Muscle of back (tissue), 13 donors: ENCODE measurements at places on chromosomes 7 and 10. TPM values are rescaled to one million over a fixed set of nuclear protein-coding genes. Genes with fewer than 3 reads are reported as not detected.

DNA sequence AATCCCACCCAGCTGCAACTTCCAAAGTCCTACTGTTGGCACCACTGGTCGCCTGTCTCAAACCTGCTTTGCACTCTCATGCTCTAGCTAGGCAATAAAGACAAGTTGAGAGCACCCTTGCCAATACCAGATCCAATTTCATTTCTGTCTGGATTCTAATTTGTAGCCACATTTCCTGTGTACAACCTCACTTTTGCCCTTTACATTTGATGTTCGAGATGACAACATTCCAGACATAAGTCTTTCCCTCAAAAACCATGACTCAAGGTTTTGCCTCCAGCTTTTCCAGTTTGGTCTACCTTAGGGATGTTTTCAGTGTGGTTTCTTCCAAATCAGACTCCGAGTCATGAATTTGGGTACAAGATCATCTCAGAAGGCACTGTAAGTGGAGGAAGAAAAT is 309.0 kb downstream of the GPAM start:
- DNase-seq = peak; percentile 58

DNA sequence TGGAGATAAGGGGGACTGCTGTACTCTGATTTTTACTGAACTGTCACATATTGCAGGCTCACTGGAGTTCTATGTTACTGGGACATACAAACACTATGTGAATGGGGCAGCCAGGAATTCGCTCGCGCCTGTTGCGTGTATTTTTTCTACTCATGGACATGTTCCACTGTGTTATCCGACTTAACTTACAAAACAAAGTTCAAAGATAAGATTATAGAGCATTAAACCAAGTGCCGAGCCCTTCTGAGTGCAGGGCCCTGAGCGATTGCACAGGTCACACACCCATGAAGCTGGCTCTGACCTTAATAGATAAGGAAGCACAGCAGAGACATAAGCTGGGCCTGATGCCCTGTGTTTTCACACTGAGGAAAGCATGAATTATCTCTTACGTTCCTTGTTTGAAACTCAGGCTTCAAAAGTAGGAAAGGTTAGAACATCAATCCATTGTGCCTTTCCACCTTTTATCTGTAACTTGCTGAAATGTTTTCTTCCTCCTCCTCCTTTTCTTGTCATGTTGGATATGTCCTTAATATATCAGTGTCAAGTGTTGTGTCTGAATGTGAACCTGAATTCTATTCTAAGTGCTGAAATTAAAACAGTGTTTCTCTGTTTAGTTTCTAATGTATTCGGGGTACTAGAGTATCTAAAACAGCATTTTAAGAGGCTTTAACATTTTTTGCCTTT is 273.8 kb downstream of the AUTS2 start:
- no peak for DNase-seq

- DNase-seq = no peak
Observed at GRCh38 chr7:318878-319661, 29.1 kb downstream of the FOXL3 start.

- no peak for DNase-seq
Observed at GRCh38 chr7:24982917-24983316, 2.9 kb upstream of the OSBPL3 start.

Gene ZNF117
- 9.4 TPM for polyA plus RNA-seq

Gene FRMD4A
- 37.5 TPM for polyA plus RNA-seq

Gene LIPN
- polyA plus RNA-seq = not detected

- DNase-seq = no peak
Observed at GRCh38 chr10:49751216-49751615, 10.9 kb downstream of the OGDHL start.

Gene PKD2L1
- not detected for polyA plus RNA-seq

Gene TMEM178B
- 0.67 TPM for polyA plus RNA-seq

Gene NODAL
- polyA plus RNA-seq = 0.87 TPM

- no peak for DNase-seq
Observed at GRCh38 chr10:62658516-62658915, 146.0 kb upstream of the ADO start.

- no peak for DNase-seq
Observed at GRCh38 chr7:41956705-41957104, 253.8 kb upstream of the INHBA start.

Gene TMEM130
- polyA plus RNA-seq = 2.4 TPM

DNA sequence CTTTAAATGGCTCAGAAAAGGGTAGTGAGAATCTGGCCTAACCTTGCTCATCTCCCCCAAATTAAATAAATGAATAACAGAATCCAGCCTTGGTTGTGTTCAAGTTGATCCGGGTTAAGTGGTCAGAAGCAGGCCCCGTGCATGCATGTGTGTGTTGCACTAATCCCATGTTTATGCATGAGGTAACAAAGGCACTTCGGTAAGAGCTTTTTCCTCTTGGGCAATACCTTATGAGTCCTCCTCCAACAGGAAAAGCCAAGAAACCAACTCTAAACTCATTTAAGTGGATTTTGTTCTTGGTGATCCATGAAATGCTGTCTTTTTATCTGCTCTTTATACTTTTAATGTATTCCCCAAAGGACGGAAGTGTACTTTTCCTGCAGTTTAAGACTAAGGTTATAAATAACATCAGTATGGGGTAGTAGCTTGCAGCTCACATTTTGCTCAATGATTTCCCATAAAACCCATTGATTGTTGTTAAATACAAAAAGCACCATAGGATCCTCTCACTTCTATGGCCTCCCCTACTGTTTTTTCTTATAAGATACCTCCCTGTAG is 104.9 kb upstream of the YAE1 start:
- DNase-seq = no peak

DNA sequence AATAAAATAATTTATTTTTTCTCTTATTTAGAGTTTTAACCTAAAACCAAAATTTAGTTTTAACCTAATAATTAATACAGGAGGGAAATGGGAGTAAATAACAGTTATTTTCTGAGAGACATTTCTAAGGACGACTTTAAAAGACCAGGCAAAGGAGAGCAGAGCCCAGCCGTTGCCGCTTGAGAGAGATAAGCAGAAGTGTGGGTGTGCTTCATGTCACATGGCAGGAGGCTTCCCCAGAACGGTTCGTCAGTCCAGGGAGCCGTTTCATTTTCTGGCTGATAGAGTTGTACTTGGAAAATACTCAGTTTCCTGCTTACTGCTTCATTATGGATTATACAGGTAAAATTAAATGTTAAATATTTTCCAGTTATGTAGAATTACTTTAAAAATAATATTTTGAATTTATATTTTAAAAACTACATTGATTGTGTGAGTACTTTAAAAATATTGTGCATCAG is 61.4 kb downstream of the ST7 start:
- DNase-seq = peak; percentile 54

Gene TFR2
- 0.59 TPM for polyA plus RNA-seq

Gene GRM3
- polyA plus RNA-seq = 0.54 TPM

GRCh38 chr7:78173666-78174065 is 375.1 kb downstream of the PHTF2 start:
- no peak for DNase-seq

- DNase-seq = no peak
Observed at GRCh38 chr10:132959559-132959961, 17.2 kb upstream of the CFAP46 start.

Gene CC2D2B
- 0.87 TPM for polyA plus RNA-seq

- DNase-seq = no peak
Observed at GRCh38 chr7:43656997-43657396, 72.3 kb downstream of the COA1 start.

DNA sequence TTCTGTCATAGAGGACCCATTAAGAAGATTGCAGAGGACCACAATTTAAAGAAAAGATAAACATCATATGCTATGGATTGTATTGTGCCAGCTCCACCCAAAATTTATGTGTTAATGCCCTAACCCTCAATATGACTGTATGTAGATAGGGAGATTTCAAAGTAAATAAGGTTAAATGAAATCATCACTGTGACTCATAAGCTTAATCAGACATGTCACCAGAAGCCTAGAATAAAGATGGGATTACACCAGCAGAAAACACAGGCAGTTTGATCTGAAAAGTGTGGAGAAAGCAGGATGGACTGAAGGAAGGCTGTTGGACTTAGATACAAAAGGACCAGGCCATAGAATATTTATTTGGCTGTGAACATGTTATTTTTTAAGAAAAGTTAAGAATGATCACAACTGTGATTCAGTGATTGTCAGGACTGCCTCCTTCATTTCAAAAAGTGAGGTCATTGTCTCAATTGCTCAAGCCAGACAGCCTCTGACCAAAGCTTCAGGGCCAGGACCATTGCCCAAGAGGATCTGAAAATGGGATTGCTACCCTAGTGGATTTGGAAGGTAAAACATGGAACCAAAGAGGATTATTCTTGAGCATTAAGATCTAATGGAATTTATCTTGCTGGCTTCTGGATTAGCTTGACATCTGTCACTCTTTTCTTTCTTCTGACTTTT is 270.8 kb upstream of the POM121L12 start:
- DNase-seq = no peak

Gene CCDC186
- 17.9 TPM for polyA plus RNA-seq

- DNase-seq = no peak
Observed at GRCh38 chr7:149772956-149773434, 393 bp downstream of the ZNF467 start.

Gene HOXA4
- 32.9 TPM for polyA plus RNA-seq

Gene MRLN
- 157 TPM for polyA plus RNA-seq

Gene ARHGAP22
- polyA plus RNA-seq = 2.2 TPM

Gene CDK13
- polyA plus RNA-seq = 32.6 TPM

GRCh38 chr7:98727146-98727709 is 110.1 kb downstream of the NPTX2 start:
- no peak for DNase-seq

Gene CYP3A4
- not detected for polyA plus RNA-seq

DNA sequence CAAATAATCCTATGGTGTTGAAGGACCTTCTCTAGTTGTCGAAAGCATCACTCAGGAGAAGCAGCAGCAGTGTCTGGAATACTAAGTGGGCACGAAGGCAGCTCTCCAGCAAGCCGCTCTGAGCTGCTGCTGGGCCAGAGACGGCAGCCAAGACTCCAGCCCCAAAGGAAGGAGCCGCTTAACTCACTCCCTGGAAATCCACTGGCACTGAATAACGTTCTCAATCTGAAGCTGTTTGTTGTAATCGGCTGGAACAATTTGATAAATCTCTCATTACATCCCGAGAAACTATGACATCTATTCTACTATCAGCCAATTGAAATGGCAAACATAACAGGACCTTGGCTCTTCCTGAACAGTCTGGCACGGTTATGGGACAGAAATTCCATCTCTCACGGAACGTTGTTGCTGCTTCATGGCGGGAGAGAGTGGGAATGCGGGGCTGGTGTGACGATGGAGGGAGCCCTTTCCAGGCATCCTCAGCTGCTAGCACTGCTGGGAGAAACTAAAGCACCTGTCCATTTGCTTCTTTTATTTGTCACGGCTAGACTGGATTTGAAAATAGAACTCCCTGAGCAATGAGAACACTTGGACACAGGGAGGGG is 331.5 kb upstream of the RNF32 start:
- peak; percentile 46 for DNase-seq

- peak; percentile 8 for DNase-seq
Observed at GRCh38 chr10:86077871-86078638, 288.5 kb downstream of the GRID1 start.

Gene SPDYE2
- polyA plus RNA-seq = 13.2 TPM

DNA sequence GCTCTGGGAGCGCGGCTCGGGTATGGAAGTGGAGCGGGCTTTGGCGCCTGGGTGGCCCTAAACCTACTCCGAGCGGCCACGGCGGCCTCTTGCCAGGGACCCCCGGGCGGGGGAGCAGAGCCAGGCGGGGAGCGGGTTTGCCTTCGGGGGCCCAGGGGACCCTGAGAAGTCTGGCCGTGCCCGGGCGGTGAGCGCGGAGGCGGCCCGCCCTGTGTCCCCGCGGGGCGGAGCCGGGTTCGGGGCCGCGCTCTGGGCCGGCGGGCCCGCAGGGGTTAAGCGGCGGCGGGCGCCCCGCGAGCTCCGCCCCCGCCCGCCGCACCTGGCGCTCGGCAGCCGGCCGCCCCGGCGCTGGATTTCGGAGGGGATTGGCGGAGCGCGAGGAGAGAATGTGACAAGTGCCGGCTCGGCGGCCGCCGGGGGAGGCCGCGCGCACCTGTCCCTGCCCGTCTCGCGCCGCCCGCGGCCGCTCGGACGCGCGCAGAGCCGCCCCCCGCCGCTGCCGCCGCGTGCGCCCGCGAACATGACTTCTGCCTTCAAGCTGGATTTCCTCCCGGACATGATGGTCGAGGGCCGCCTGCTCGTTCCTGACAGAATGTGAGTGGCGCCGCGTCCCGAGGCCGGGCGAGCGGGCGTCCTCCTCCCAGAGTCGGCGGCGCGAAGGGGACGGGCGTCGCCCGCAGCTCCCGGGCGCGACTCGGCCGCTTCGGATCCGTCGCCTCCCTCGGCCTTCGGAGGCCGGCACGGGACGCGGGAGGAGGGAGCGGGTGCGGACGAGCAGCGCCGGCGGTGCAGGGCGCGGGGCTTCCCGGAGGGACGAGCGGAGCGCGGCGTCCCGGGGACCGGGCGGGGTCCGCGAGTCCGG is at the start of gene CELF2:
Gene CELF2, plus strand, starts transcription at position 303 of the 862 bp plus-strand sequence. Its CDS starts 218 bp downstream, at position 521.
- peak; percentile 90 for DNase-seq

GRCh38 chr10:660970-661596 is 28.4 kb downstream of the DIP2C start:
- DNase-seq = no peak

Gene FAM13C
- 35.7 TPM for polyA plus RNA-seq

Gene GGCT
- 36.5 TPM for polyA plus RNA-seq

Gene PTF1A
- not detected for polyA plus RNA-seq

DNA sequence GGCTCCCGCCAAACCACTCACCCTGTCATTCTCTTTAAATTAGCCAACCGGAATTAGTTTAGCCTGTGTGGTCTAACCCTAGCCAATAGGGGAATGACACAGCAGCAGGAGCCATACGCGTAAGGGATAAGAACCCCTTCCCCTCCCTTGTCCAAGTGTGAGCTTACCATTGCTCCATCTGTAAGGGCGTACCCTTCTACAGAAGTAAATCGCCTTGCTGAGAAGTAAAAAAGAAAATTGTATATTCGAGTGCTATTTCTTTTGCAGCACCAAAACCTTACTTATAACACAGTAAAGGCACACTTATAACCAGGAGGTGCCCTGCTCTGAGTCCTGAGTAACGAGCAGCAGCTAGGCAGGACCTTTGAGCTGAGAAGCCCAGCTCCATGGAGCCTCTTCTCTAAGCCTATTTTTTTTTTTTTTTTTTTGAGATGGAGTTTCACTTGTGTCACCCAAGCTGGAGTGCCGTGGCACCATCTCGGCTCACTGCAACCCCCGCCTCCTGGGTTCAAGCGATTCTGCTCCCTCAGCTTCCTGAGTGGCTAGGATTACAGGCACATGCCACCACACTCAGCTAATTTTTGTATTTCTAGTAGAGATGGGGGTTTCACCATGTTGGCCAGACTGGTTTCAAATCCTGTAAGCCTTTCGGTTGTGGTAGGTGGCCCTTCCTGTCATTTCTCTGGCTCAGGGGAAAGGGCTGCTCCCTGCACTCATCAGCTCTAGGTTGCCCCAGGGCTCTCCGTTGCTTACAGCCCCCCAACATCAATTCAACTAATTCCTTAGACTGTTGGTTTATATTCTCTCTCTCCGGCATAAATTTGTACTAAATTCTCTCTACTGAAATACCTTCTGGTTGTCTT is 73.3 kb downstream of the NSUN6 start:
- no peak for DNase-seq
